ENCODE measurements at places on chromosomes 13 and 19.
A peak's percentile ranks its signal among the peaks of the same experiment; 100 is the strongest.

- DNase-seq, result no peak
These were observed 30.2 kb upstream of the SLC15A1 start for GRCh38 chr13:98782654-98783053.

GRCh38 chr13:26839682-26840081, 79.1 kb upstream of the GPR12 start:
- peak; percentile 96 for DNase-seq

- DNase-seq, result no peak
These were observed 171.5 kb downstream of the KATNAL1 start for GRCh38 chr13:30135868-30136267.

- DNase-seq, result no peak
These were observed 671 bp upstream of the SLC46A3 start for GRCh38 chr13:28719227-28720055.

- DNase-seq, result no peak
These were observed 117.9 kb downstream of the STOML3 start for GRCh38 chr13:38872693-38873092.

- DNase-seq, result peak; percentile 63
These were observed 7.3 kb downstream of the MRPL4 start for GRCh38 chr19:10259162-10259905.

GRCh38 chr19:29485293-29485692, 40.5 kb upstream of the VSTM2B start:
- DNase-seq, result no peak

DNA sequence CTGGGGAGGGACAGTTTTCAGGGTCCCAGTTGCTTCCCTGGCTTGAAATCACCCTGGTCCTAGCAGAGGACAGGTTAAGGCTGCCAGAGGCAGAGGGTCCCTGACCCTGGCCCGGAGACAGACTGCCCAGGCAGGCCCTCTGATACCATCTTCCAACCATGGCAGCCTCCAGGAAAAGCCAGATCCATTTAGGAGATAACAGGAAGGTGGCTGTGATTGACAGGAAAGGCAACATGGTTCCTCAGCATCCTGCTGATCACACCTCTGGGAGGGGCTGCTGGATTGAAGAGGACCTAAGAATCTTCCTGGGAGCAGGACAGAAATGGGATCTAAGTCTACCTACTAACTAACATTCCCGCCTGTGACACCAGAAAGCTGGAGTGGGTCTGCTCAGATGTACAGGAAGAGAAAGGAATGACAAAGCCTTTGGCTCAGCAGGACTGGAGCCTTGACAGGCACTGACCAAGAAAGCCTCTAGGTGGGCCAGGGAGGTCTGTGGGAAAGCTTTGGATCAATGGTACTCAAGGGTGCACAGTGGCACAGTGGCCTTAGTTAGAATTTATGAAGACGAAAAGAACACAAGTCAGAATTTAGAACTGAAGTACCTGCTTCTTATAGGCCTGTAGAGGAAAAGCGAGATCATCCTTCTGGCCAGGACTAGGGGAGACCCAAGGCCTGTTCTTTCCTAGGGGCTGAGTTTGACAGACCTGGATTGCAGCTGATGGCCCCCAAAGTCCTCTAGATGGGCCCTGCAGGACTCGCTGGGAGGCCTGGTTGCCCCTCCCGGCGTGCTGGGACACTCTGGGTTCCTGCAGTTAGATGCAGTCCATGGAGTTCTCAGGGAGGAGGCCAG, 2.3 kb upstream of the PRKACA start:
- no peak for DNase-seq

- DNase-seq, result no peak
These were observed 849.2 kb upstream of the GPC6 start for GRCh38 chr13:92377396-92377795.

DNA sequence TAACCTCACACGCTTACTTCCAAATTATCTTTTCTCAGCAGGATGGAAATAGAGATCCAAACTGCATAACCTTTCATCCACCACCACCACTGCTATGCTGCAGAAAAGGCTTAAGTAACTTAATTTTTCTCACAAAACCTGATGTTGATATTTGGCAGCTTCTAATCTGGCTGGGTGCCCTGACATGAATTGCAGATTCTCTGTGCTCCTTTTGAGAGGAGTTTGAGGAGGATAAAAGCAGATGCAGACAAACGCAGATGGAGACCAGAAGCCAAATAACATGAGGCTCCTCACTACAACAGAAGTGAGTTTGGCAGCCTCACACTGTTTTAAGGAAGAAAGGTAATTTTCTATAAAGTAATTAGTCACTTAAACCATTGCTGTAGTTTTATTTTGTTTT, 646.2 kb upstream of the ATXN8OS start:
- DNase-seq, result no peak

GRCh38 chr19:55241143-55241934, 12.8 kb upstream of the TMEM86B start:
- DNase-seq, result no peak

DNA sequence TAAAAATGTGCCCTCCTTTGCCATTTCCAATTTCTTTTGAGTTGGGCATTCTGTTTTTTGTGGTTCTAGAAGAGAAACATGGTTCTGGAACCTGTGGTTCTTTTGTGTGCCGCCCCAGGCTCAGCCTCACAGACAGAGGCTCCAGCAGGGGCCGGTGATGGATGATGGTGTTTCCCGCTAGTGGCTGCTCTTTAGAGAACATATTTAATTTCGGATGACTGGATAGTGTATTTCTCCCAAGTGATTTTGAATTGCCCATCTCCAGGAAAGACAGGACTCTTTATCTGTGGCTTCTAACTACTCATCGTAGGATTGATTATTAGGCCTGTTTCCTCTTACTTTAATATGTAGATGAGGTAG, 75.2 kb downstream of the KL start:
- no peak for DNase-seq

- DNase-seq, result no peak
These were observed 23.6 kb downstream of the PROZ start for GRCh38 chr13:113182046-113182445.

DNA sequence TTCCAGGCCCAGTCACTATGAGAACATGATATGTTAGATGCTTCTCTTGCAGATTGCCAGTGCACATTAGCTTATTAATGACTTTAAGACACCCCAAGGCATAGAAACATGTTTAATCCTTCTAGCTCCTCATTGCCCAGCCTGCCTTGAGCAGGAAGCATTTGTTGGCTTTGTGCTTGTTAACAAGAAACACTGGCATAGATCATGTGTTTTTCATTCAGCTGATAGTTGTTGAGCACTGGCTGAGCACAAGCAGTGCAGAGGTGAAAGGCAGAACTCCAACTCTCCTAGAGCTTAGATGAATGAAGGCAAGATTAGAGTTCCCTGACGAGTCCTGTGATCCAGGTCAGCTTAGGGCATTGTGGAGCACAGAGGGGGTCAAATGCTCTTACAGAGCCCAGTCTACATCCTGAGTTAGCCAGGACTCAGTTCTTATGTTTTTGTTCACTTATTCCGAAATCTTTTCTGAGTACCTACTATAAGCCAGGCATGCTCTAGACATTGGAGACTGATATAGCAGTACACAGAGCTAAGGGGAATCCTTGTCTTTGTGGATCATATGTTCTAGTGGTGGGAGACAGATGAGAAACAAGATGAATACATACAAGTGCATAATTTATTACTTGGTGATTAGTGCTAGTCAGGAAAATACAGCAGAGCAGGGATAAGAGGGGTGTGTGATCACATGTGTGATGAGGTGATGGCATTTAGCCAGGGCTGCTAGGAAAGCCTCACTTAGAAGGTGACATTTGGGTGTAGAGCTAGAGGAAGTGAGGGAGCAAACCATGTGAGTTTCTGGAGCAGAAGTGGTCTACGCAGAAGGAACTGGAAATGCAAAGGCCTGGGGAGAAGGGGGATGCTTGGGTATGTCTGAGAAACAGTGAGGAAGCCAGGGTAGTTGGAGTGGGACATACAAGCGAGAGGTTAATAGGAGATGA, 101.2 kb downstream of the WASF3 start:
- DNase-seq, result no peak

DNA sequence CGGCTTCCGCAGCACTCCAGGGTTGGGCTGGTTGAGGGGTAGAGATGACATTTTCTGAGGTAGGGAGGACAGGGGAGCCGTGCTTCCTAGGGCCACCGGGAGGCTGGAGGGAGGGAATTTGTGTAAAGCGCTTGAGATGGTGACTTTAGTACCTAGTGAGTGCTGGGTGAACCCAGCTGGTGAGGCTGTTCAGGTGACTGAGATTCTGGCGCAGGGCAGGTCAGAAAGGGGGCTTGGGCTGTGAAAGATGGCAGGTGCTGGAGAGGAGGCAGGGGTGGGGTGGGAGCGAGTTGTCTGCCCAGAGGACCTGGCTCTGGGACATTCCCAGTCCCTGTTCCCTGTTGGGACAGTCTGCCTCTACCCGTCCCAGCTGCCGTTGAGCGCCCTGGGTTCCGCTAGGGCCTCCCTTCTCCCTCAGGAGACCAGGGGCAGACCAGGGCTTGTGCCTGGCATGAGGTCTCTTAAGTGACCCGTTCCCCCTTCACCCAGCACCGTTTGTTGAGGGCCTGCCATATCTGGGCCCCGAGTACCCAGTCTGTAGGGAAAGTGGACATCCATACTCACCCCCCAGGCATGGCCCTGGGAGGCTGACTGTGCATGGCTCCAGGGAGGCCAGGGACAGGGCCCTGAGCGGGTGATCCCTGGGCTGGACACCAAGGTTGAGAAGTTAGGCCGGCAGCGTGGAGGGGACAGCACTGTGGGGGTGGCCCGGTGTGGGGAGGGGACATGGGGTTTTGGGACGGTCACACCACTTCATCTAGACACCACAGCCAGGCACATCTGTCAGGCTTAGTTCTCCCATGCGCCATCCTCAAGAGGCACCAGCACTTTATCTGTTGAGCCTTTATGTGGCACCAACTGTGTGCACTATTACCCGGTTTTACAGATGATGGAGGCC, 5.0 kb downstream of the PTOV1 start:
- DNase-seq, result no peak

All from LNCaP clone FGC (cell line).